ENCODE measurements at places on chromosomes 7 and 10. TPM values are rescaled to one million over a fixed set of nuclear protein-coding genes. Genes with fewer than 3 reads are reported as not detected.

DNA sequence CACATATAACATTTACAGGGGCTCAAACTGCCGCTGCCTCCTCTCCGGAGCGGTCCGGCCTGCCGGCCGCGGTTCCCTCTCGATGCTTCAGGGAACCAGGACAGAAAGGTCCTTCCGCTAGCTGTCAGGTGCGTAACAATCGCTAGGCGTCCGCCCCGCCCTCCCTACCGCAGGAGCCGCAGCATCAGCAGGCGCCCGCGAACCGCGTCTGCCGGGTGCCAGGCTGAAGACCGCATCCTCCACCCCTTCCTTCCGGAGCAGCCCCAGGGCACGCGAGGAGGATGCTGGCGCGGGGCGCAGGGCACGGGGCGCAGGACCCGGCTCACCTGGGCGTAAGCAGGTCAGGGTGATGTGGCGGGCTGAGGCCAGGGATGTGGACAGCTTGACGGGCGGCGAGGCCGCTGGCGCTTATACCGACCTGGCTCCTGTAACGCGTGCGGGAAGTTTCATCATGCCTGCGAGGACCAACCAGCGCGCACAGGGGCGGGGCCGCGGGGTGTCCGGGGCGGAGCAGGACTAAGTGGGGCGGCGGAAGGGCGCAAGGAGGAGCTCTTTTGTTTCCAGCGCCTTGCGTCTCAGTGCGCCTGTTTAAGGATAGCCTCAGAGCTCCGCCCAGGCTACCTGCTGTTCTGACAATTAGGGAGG lies at the start of gene ASNS:
TSS of gene ASNS (minus strand) at position 384 of the 645 bp plus-strand sequence. CDS start 3,252 bp downstream, outside the sequence.
- DNase-seq = peak; percentile 72

DNA sequence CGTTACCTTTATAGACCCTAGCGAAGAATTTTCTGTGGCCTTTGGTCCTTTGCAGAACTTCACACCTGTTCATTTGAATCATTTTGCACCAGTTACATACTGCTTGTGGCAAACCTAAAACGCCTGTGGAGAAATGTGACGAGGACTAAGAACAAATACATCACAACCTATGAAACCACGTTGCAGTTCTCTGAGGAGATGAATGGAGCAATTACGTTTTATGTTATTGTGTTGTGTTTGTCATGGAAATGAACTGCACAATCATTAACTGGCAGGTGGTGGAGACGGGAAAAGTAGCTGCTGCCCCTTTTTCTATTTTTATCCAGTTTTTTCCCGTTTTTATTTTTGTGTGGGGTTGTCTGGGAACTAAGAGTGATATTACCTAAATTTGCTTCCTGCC lies 505.5 kb downstream of the SDK1 start:
- no peak for DNase-seq

The GLI3 gene
- total RNA-seq = 2.4 TPM

The TAS2R5 gene
- 0.82 TPM for total RNA-seq

- no peak for DNase-seq
These were observed 19.1 kb upstream of the LEP start for GRCh38 chr7:128221929-128222403.

The UTF1 gene
- total RNA-seq = not detected

- DNase-seq = no peak
These were observed 41.4 kb downstream of the AFAP1L2 start for GRCh38 chr10:114362826-114363355.

- DNase-seq = peak; percentile 47
These were observed 86.5 kb upstream of the NMT2 start for GRCh38 chr10:15254808-15255648.

The TMEM178B gene
- 53.0 TPM for total RNA-seq

The CYP26A1 gene
- 16.7 TPM for total RNA-seq

Measured in frontal cortex (tissue), 4 donors.